Left cardiac atrium (tissue), 4 donors: ENCODE measurements at places on chromosomes 1 and 21. TPM values are rescaled to one million over a fixed set of nuclear protein-coding genes. Genes with fewer than 3 reads are reported as not detected.

DNA sequence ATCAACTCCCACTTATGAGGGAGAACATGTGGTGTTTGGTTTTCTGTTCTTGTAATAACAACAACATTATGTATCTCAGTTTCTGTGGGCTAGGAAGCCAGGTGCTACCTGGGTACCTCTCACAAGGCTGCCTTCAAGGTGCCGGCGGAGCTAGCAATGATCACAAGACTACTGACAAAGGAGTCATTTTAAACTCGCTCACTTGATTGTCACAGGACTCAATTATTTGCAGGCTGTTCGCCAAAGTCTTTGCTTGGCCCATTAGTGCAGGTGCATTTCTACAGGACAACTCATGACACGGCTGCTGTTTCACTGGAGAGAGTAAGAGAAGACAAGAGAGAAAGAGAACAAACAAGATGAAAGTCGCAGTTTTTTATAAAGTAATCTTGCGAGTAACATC, 1237.4 kb upstream of the TMPRSS15 start:
- no peak for DNase-seq

DNA sequence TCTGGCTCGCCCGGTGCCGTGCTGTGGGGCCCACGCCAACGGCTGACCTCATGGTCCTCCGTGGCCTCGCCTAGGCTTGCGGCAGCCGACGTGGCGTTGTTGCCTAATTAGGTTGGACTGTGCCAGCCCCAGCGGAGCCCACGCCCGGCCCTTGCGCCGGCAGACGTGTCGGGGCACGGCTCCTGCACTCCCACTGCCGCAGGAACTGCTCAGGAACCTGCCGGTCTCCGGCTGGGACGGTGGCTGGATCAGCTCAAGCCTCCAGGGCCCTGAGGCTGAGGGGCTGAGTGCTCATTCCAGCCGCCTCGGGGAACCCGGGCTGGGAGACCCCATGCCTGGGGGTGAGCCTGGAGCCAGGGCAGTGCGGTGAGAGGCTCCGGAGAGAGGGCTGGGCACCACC, 16.1 kb upstream of the PEX10 start:
- no peak for DNase-seq

GRCh38 chr1:151504252-151504651, 6.9 kb upstream of the CGN start:
- DNase-seq, result no peak

- no peak for DNase-seq
Measured at GRCh38 chr1:38624336-38625039, 235.1 kb downstream of the RRAGC start.

GRCh38 chr1:1259951-1260600, 13.6 kb upstream of the C1QTNF12 start:
- DNase-seq, result no peak

DNA sequence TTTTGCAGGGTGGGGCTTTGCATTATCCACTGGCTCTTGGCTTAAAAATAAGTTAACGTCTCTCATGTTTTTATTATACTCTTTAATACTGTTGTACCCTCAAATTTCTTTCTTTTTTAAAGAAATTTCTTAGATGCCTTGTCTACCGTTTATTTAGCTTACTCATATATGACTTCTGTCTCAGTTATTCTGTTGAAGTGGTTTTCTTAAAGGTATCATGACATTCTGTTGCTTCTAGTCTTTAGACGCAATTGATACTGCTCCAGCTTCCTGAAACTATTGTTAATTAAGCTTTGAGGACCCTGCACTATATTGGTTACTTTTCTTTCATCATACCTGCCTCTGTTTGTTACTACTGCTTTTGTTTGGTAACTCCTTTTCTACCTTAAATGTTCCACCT, 11.7 kb downstream of the PKN2 start:
- DNase-seq, result no peak

- DNase-seq, result no peak
Measured at GRCh38 chr1:25184001-25184762, 48.1 kb downstream of the SYF2 start.

GJC2 gene
- 2.3 TPM for total RNA-seq

TINAGL1 gene
- 128 TPM for total RNA-seq

RHOU gene
- total RNA-seq, result 12.9 TPM
